ENCODE measurements at places on chromosomes 11 and 22. TPM values are rescaled to one million over a fixed set of nuclear protein-coding genes. Genes with fewer than 3 reads are reported as not detected.

Gene ADAMTS8
- not detected for total RNA-seq

Gene ESAM
- 13.5 TPM for total RNA-seq

Gene CYTH4
- not detected for total RNA-seq

Gene OR52K2
- total RNA-seq, result not detected

Gene CHRDL2
- total RNA-seq, result not detected

Gene CCDC87
- total RNA-seq, result 1.0 TPM

Gene UPK2
- 17.1 TPM for total RNA-seq

Gene CLTCL1
- 7.2 TPM for total RNA-seq

Gene GRAMD4
- total RNA-seq, result 38.2 TPM

Gene EPS8L2
- total RNA-seq, result 229 TPM

Gene ELF5
- 0.61 TPM for total RNA-seq

Gene KCNK4
- 0.57 TPM for total RNA-seq

Gene RAC2
- total RNA-seq, result 79.9 TPM

Gene EFCAB6
- 2.5 TPM for total RNA-seq

Gene KCTD14
- 12.0 TPM for total RNA-seq

Gene PKP3
- 109 TPM for total RNA-seq

Gene DTX4
- 28.4 TPM for total RNA-seq

Gene APBB1
- 0.90 TPM for total RNA-seq

Gene PHETA2
- 4.5 TPM for total RNA-seq

Gene MED15
- total RNA-seq, result 82.0 TPM

Gene NDUFV1
- 463 TPM for total RNA-seq

Gene TREH
- not detected for total RNA-seq

Gene RFPL3
- not detected for total RNA-seq

Gene ASRGL1
- total RNA-seq, result 6.2 TPM

Gene SIPA1
- total RNA-seq, result 65.6 TPM

Measured in PC-9 (cell line).